Endodermal cell (in vitro differentiated cells): ENCODE measurements at places on chromosomes 7 and 10. TPM values are rescaled to one million over a fixed set of nuclear protein-coding genes. Genes with fewer than 3 reads are reported as not detected.

GRCh38 chr7:96198047-96198636 is 123.8 kb downstream of the SLC25A13 start:
- no peak for DNase-seq
- H3K4me3 ChIP-seq: no peak overlapping the region
- no peak overlapping the region for H3K27ac ChIP-seq
- H3K4me1 ChIP-seq: no peaks in the 10 kb centered on the region
- no peaks in the 10 kb centered on the region for H3K27me3 ChIP-seq
- peaks cover 28% of the 10 kb centered on the region for H3K36me3 ChIP-seq

DNA sequence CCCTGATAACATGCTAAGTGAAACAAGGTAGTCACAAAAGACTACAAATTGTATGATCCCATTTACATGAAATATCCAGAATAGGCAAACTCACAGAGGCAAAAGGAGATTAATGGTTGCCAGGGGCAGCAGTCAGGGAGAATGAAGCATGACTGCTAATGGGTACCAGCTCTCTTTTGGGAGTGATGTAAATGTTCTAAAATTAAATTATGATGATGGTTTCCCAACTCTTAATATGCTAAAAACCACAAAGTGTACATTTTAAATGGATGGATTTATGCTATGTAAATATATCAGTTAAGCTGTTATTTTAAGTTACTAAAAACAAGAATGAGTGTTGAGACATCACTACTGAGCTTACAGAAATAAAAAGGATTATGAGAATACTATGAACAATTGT is 12.6 kb downstream of the CYP51A1 start:
- no peaks in the 10 kb centered on the region for H3K4me1 ChIP-seq
- H3K4me3 ChIP-seq: no peak overlapping the region
- no peaks in the 10 kb centered on the region for H3K27me3 ChIP-seq
- H3K27ac ChIP-seq: no peak overlapping the region

Gene CPA2
- total RNA-seq: 0.40 and 0.81 TPM in 2 replicates

- H3K4me1 ChIP-seq: peaks cover 29% of the 10 kb centered on the region
- peak; percentile 97 for DNase-seq
- H3K27ac ChIP-seq: peak overlapping the region; percentile 69
- H3K36me3 ChIP-seq: no peaks in the 10 kb centered on the region
- peak overlapping the region; percentile 64 for H3K4me3 ChIP-seq
- no peaks in the 10 kb centered on the region for H3K27me3 ChIP-seq
Observed at GRCh38 chr10:58967551-58968388, 208.7 kb upstream of the PHYHIPL start.

Gene TMEM60
- total RNA-seq: 20.0 and 22.4 TPM in 2 replicates

- no peaks in the 10 kb centered on the region for H3K27me3 ChIP-seq
- no peak for DNase-seq
- H3K27ac ChIP-seq: no peak overlapping the region
- no peaks in the 10 kb centered on the region for H3K36me3 ChIP-seq
- H3K4me1 ChIP-seq: no peaks in the 10 kb centered on the region
- no peak overlapping the region for H3K4me3 ChIP-seq
Observed at GRCh38 chr10:104867966-104868598, 227.0 kb downstream of the SORCS3 start.

DNA sequence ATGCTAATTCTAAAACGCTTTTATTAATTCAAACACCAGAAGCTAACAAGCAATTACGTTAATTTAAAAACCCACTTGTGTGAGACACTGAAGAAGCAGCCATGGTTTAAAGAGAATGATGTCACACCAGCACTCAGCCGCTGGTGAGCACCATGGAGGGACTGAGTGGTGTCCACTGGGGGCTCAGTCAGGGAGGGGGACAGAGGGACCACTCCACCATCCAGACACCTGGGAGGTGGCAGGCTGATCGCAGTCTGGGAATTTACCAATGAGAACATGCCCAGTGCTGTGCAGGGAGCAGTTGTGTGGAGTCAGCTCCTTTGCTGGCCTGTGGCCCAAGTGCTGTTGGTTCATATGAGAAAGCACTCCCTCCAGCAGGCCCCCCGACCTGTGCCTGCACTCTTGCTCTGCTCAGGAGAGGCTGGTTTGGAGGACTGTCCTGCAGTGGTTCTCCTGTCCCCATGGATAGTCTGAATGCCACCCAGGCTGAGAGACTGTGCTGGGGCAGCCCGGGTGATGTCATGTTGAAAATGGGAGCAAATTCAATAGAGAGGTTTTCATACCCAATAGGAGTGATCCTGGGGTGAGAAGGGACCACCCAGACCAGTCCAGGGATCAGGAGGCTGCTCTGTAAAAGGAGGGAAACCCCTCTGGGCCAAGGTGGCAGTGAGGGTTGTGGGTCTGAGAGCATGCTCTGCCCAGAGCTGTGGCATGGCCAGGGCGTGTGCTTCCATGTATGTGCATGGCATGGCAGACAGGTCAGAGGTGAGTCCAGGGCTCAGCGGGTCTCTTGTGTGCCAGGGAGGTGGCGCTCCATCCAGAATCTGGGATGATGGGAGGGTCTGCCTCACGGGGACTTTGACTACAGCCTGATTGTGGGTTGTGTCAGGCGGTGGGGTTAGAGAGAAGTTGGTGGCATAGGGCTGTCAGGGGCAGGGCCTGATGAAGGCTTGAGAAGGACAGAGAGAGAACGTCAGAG is 12.7 kb downstream of the ADCY1 start:
- H3K27ac ChIP-seq: no peak overlapping the region
- no peaks in the 10 kb centered on the region for H3K27me3 ChIP-seq
- H3K4me3 ChIP-seq: no peak overlapping the region
- peak; percentile 33 for DNase-seq
- no peaks in the 10 kb centered on the region for H3K36me3 ChIP-seq

GRCh38 chr7:69318794-69319193 is 279.5 kb upstream of the AUTS2 start:
- H3K4me1 ChIP-seq: peaks cover 2% of the 10 kb centered on the region
- H3K4me3 ChIP-seq: no peak overlapping the region
- H3K27ac ChIP-seq: no peak overlapping the region
- DNase-seq: no peak

- peaks cover 7% of the 10 kb centered on the region for H3K36me3 ChIP-seq
- no peak overlapping the region for H3K27ac ChIP-seq
- DNase-seq: peak; percentile 70
Observed at GRCh38 chr10:87818505-87819288, 671 bp upstream of the ATAD1 start.

- DNase-seq: peak; percentile 63
- H3K4me3 ChIP-seq: no peak overlapping the region
- no peaks in the 10 kb centered on the region for H3K36me3 ChIP-seq
Observed at GRCh38 chr10:76111986-76112825, 680.8 kb downstream of the LRMDA start.

DNA sequence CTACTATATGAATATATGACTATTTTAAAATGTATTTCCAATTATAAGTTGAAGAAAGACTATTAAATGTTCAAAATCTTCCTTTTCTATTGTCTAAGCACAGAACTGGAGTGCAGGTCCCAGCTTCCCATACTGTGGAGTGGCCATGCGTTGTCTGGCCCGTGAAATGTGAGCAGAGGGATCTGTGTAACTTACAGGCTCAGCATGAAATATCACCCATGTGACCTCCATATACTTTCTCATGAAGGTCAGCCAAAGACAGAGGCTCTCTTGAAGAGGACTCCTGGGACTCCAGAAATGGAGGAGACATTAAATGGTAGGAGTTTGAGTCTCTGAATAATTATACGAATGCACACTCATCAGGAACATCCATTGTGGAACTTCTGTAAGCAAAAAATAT is 92.4 kb upstream of the CAV2 start:
- no peaks in the 10 kb centered on the region for H3K27me3 ChIP-seq
- H3K4me3 ChIP-seq: no peak overlapping the region
- H3K4me1 ChIP-seq: no peaks in the 10 kb centered on the region
- H3K27ac ChIP-seq: no peak overlapping the region

- H3K27me3 ChIP-seq: no peaks in the 10 kb centered on the region
- H3K4me1 ChIP-seq: peaks cover 9% of the 10 kb centered on the region
- DNase-seq: peak; percentile 23
- H3K36me3 ChIP-seq: no peaks in the 10 kb centered on the region
- H3K27ac ChIP-seq: no peak overlapping the region
- no peak overlapping the region for H3K4me3 ChIP-seq
Observed at GRCh38 chr7:45980181-45980905, 59.3 kb upstream of the IGFBP3 start.

GRCh38 chr7:3558400-3558799 is 257.3 kb downstream of the SDK1 start:
- H3K36me3 ChIP-seq: no peaks in the 10 kb centered on the region
- no peak overlapping the region for H3K27ac ChIP-seq
- no peak overlapping the region for H3K4me3 ChIP-seq
- no peaks in the 10 kb centered on the region for H3K27me3 ChIP-seq
- no peaks in the 10 kb centered on the region for H3K4me1 ChIP-seq

DNA sequence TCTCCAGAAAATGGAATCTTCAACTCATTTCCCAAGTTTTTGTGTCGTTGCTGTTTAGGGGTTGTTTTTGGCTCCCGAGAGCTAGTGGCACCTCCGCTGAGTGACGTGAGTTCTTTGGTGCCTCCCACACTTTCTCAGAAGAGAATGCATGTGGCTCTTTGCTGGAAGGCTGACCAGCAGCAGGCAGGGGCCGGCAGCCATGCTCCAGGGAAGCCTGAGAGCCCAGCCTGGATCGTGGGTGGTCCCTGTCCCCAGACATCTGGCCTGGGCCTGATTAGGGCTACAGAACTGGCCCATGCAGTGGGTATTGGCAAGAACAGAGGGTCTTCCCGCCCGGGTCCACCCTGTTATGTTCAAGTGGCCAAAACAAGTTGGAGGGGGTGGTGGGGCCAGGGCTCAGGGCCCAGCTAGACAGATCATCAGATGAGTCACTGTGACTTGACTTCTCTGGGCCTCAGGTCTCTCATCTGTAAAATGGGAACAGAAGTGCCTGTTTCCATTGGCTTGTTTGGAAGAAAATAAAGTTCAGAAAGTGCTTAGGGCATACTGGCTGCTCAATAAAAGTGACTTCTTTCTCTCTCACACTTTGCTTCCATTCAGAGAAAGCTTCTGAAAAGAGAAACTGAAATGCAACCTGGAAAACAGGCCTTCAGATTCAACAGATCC is 83.1 kb downstream of the STRA8 start:
- no peaks in the 10 kb centered on the region for H3K36me3 ChIP-seq
- H3K4me3 ChIP-seq: no peak overlapping the region
- DNase-seq: no peak
- no peaks in the 10 kb centered on the region for H3K27me3 ChIP-seq

Gene LEP
- not detected in 3 replicates for total RNA-seq

Gene ADCYAP1R1
- total RNA-seq: 0.99 to 1.5 TPM (median 1.2 TPM) in 3 replicates

Gene STAG3
- total RNA-seq: 2.1 and 3.3 TPM in 2 replicates

Gene SPDYE16
- total RNA-seq: not detected in 3 replicates

Gene TRIP6
- 103 and 114 TPM in 2 replicates for total RNA-seq

DNA sequence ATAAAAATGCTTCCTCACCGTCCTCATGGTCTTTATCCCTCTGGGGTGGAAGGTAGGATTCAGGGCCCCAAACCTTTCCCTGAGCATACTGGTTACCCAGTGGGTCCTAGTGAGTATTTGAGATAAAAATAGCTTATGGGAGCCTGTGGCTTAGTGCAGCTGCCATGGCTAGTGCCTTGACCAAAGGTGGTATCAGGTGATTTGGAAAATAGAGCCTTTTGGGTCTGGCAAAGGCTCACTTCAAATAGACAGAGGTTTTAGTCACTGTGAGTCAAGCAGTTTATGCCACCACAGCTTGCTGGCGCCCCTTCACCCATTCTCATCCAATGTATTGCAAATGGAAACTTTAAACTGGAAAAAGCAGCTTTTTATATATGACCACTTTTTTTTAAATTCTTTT is 30.4 kb downstream of the PLAU start:
- H3K4me3 ChIP-seq: no peak overlapping the region
- H3K36me3 ChIP-seq: no peaks in the 10 kb centered on the region
- H3K27me3 ChIP-seq: no peaks in the 10 kb centered on the region
- peaks cover 2% of the 10 kb centered on the region for H3K4me1 ChIP-seq
- DNase-seq: no peak
- no peak overlapping the region for H3K27ac ChIP-seq

- peaks cover 91% of the 10 kb centered on the region for H3K27me3 ChIP-seq
- DNase-seq: no peak
- no peaks in the 10 kb centered on the region for H3K4me1 ChIP-seq
- no peak overlapping the region for H3K4me3 ChIP-seq
- no peak overlapping the region for H3K27ac ChIP-seq
Observed at GRCh38 chr7:155486783-155487508, 29.0 kb downstream of the EN2 start.

Gene FMC1
- 13.1 and 17.1 TPM in 2 replicates for total RNA-seq

DNA sequence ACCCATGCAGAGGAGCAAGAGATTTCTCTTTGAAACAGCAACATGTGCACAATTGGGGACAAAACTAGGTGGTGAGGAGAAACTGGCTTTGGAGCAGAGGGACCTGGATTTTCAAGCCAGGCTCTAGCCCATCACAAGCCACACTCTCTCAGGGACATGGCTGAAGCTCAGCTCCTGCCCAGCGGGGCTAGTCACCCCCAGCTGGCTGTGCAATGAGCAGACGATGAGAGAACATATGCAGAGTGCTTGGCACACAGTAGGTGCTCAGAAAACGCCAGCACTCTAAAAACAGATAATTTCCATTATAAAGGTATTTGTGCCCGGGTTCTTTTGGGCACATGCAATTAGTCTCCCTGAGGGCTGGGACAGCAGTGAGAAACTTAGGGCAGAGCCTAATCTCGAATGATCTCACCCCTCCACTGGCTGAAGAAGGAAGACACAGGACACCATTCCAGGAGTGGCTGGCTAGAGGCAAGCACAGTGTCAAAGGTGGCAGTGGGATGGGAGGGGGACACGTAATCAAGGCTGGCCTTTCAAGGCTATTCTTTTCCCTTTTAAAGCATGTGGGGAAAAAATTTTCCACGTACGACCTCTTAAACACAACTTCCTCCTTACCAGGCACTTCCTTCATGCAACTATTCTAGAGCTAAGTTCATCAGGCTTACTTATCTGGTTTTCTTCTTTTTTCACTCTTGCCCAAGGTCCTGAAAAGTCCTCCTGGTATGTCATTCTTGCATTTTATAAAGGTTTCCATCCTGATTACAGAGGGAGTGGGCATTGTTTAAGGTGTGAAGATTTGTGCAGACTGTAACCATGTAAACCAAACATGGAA is 15.1 kb downstream of the FAM53B start:
- no peak overlapping the region for H3K4me3 ChIP-seq
- H3K27ac ChIP-seq: no peak overlapping the region
- no peak for DNase-seq
- H3K4me1 ChIP-seq: peaks cover 14% of the 10 kb centered on the region
- H3K36me3 ChIP-seq: no peaks in the 10 kb centered on the region

Gene ZFAND2A
- 12.3 and 14.9 TPM in 2 replicates for total RNA-seq
